ENCODE measurements at places on chromosomes 1 and 21.

DNA sequence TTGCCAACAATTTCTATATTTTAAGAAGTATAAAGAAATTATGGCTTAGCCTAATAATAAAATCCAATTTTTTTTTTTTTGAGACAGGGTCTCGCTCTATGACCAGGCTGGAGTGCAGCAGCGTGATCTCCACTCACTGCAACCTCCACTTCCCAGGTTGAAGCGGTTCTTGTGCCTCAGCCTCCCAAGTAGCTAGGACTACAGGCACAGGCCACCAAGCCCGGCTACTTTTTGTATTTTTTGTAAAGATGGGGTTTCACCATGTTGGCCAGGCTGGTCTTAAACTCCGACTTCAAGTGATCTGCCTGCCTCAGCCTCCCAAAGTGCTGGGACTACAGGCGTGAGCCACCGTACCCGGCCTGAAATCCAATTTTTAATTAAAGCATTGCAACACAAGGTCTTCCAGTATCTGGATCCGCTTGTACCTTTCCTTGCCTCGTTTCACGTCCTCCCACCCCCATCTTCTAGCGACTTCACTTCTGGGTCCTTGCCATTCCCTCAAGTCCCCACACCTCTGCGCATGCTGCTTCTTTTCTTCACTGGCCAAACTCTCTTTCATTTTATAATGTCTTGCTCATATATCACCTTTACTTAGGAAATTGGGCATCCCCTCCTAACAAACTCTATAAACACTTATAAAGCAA, 2.3 kb downstream of the FUBP1 start:
- peaks cover 72% of the 10 kb centered on the region for H3K36me3 ChIP-seq
- H3K27ac ChIP-seq = no peak overlapping the region
- no peak for DNase-seq
- H3K4me3 ChIP-seq = peak overlapping the region; percentile 63
- H3K4me1 ChIP-seq = no peaks in the 10 kb centered on the region

GRCh38 chr1:24990779-24991641, 60.9 kb upstream of the RUNX3 start:
- H3K36me3 ChIP-seq = no peaks in the 10 kb centered on the region
- no peak overlapping the region for H3K4me3 ChIP-seq
- no peak overlapping the region for H3K27ac ChIP-seq
- H3K27me3 ChIP-seq = peaks cover 28% of the 10 kb centered on the region
- DNase-seq = no peak

DNA sequence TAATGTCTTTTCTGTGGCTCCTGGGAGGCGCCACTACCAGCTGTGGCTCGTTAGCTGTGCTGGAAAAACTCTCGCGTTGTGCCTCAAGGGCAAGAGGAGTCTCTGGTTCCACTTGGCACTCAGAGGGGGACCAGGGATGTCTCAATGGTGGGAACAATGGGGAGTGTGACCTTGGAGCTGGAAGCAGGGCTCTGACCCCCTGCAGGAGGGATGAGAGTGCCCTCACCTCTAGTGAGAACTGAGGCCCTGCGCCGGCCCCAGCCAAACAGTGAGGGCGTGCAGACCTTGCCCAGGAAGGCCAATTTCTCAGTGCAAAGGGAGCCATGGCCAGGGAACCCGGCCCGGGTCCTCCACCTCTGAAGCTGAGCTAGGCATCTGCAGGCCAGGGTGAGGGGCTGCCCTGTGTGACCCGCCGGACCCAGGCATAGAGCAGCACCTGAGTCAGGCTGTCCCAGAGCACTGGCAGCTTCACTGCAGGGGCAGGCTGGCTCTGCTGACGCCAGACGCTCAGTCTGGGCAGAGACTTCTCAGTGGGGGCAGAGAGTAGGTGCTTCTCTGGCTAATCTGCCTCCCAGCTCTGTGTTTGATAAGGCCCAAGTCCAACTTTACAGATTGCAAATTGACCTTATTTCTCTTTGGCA, 1.8 kb downstream of the RD3 start:
- DNase-seq = no peak
- no peak overlapping the region for H3K27ac ChIP-seq
- H3K4me1 ChIP-seq = peaks cover 33% of the 10 kb centered on the region
- H3K4me3 ChIP-seq = no peak overlapping the region

DNA sequence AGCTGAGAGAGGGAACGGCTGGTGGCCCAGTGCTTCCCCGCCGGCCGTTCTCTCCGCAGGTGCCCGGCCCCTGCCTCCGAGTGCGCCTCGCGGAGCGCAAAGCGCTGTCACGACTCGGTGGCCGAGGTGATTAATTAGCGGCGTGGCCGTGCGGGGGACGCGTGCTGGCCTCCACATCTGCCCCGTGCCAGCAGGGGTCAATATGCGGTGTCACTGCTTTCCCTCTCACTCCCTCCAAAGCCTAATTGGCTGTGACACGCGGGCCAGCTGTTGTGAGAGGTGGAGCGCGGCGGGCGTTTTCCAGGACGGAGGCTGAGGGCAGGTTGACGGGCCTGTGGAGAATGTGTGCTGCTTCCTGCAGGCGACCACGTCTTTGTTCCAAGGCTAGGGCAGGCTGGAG, 239.0 kb downstream of the LMX1A start:
- peak; percentile 21 for DNase-seq
- H3K27ac ChIP-seq = no peak overlapping the region
- H3K36me3 ChIP-seq = no peaks in the 10 kb centered on the region
- no peaks in the 10 kb centered on the region for H3K4me1 ChIP-seq
- H3K4me3 ChIP-seq = peak overlapping the region; percentile 67

- no peaks in the 10 kb centered on the region for H3K27me3 ChIP-seq
- peaks cover 48% of the 10 kb centered on the region for H3K4me1 ChIP-seq
- H3K36me3 ChIP-seq = no peaks in the 10 kb centered on the region
- no peak overlapping the region for H3K4me3 ChIP-seq
- H3K27ac ChIP-seq = peak overlapping the region; percentile 19
- DNase-seq = no peak
Observed at GRCh38 chr1:82564333-82564732, 763.6 kb downstream of the ADGRL2 start.

- H3K4me3 ChIP-seq = no peak overlapping the region
- no peaks in the 10 kb centered on the region for H3K4me1 ChIP-seq
- H3K27me3 ChIP-seq = no peaks in the 10 kb centered on the region
- no peak overlapping the region for H3K27ac ChIP-seq
Observed at GRCh38 chr1:161736335-161736969, 13.1 kb upstream of the DUSP12 start.

- no peak for DNase-seq
- H3K27ac ChIP-seq = no peak overlapping the region
- no peaks in the 10 kb centered on the region for H3K27me3 ChIP-seq
- no peaks in the 10 kb centered on the region for H3K4me1 ChIP-seq
- H3K36me3 ChIP-seq = no peaks in the 10 kb centered on the region
- H3K4me3 ChIP-seq = no peak overlapping the region
Observed at GRCh38 chr1:51861669-51862068, 16.9 kb downstream of the NRDC start.

GRCh38 chr1:12615865-12616708, 1.9 kb downstream of the DHRS3 start:
- DNase-seq = no peak
- H3K27ac ChIP-seq = no peak overlapping the region
- peaks cover 25% of the 10 kb centered on the region for H3K4me1 ChIP-seq

- H3K4me3 ChIP-seq = no peak overlapping the region
- no peaks in the 10 kb centered on the region for H3K36me3 ChIP-seq
- no peak for DNase-seq
- H3K27ac ChIP-seq = no peak overlapping the region
Observed at GRCh38 chr21:32425628-32426027, 13.1 kb downstream of the EVA1C start.

GRCh38 chr1:24752305-24752704, 7.1 kb downstream of the CLIC4 start:
- H3K36me3 ChIP-seq = peaks cover 41% of the 10 kb centered on the region
- no peak overlapping the region for H3K27ac ChIP-seq
- DNase-seq = no peak
- H3K4me1 ChIP-seq = peaks cover 2% of the 10 kb centered on the region
- H3K27me3 ChIP-seq = no peaks in the 10 kb centered on the region
- H3K4me3 ChIP-seq = no peak overlapping the region

DNA sequence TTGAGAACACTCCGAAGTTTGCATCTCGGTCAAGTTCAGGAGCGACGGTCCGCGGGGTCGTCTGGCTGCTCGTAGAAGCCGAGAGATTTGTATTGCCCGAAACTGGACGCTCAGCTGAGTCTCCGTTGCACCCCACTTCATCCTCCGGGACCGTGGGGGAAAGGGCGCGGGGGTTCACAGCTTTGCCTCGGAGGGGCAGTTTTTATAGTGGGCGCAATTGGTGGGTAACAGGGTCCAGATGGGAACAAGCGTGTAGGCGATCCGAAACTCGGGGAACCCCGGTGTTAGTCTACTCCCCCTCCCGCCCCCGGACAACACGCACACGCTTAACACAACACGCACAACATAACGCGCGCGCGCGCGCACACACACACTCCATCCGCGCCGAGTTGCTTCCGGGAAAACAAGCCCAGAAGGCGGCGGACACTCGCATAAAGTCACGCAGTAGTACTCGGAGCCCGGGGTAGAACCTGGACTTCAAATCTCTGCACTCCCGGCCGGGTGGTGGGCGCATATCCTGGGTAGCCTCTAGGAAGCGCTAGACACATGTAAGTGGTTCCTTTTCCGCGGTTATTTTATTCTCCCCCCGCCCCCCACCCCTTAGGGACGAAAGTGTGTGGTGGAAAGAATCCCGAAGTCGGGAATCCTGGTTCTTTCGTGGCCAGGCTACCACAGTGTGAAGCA, 1.1 kb upstream of the JUN start:
- no peak overlapping the region for H3K27ac ChIP-seq
- H3K36me3 ChIP-seq = no peaks in the 10 kb centered on the region
- H3K4me3 ChIP-seq = peak overlapping the region; percentile 76

- no peak overlapping the region for H3K4me3 ChIP-seq
- H3K27ac ChIP-seq = no peak overlapping the region
- H3K4me1 ChIP-seq = no peaks in the 10 kb centered on the region
Observed at GRCh38 chr1:172299515-172299914, 121.0 kb upstream of the C1orf105 start.

DNA sequence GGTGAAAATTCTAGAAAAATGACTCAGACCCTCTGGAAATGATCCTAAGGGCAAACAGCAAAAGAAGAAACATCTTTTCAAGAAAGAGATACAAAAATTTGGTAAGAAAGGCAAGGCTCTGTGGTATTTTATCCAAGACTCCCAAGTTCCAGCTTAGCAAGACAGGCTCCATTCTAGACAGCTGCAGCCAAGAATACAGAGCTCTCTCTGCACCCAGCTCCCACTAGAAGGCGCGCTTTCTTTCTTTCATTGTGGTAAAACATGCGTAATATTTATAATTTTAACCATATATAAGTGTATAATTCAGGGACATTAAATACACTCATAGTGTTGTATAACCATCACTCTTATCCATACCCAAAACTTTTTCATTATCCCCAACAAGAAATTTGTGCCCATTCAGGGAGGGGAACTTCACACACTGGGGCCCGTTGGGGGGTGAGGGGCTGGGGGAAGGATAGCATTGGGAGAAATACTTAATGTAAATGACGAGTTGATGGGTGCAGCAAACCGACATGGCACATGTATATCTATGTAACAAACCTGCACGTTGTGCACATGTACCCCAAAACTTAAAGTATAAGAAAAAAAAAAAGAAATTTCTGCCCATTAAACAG, 2.2 kb upstream of the HFM1 start:
- no peaks in the 10 kb centered on the region for H3K36me3 ChIP-seq
- H3K27me3 ChIP-seq = no peaks in the 10 kb centered on the region
- H3K4me1 ChIP-seq = no peaks in the 10 kb centered on the region
- no peak overlapping the region for H3K4me3 ChIP-seq
- no peak overlapping the region for H3K27ac ChIP-seq

DNA sequence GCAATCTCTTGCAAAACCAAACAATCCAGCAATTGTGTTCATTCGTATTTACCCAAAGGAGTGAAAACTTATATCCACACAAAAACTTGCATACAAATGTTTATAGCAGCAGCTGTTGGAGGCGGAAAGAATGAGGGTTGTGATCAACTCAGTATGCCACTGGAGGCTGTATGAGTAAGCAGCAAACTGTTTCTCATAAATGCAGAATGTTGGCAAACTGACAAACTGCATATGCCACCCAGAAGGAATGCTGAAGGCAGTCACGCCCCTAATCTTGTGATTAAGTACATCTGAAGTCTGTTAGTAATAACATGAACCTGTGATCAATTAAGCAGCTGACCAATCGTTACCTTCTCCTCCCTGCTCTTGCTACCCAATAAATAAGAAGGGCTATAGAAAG, 60.5 kb upstream of the CR2 start:
- no peaks in the 10 kb centered on the region for H3K4me1 ChIP-seq
- no peak for DNase-seq
- no peak overlapping the region for H3K4me3 ChIP-seq
- no peak overlapping the region for H3K27ac ChIP-seq

DNA sequence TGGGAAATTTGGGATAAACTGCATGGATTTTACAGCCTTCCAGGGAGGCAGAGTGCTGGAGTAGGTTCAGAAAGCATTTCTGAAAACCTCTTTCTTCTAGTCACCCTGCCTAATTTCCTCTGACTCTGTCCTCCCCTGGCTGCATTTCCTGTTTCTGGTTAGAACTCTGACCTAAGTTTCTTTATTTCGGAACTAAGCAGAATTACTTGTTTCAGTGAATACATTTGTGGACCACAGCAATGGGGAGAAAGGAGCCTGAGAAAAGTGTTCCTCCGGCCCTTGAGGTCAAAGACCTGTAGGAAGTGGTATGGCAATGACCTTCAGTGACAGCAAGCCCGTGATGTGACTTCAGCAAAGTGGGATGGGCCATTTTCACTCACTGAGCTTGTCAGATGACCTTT, 173.4 kb upstream of the RUNX1 start:
- DNase-seq = no peak
- H3K27me3 ChIP-seq = no peaks in the 10 kb centered on the region
- H3K4me3 ChIP-seq = no peak overlapping the region
- no peaks in the 10 kb centered on the region for H3K36me3 ChIP-seq
- H3K27ac ChIP-seq = no peak overlapping the region

DNA sequence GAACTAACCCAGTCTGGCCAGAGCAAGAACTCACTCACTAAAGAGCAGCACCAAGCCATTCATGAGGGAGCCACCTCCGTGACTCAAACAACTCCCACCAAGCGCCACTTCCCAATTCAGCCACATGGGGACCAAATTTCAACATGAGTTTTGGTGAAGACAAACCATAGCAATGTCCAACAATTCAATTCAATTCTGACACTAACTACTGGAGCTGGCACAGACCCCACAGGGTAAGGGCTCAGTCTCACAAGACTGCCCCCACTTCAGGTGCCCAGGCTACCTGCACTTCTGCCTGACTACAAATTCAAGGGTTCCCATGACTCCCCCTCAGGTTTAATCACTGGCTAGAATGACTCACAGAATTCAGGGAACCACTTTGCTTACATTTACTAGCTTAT, 48.8 kb upstream of the RAP1A start:
- no peaks in the 10 kb centered on the region for H3K36me3 ChIP-seq
- H3K4me3 ChIP-seq = no peak overlapping the region
- no peak for DNase-seq
- no peak overlapping the region for H3K27ac ChIP-seq

All from neuronal stem cell (in vitro differentiated cells).